ENCODE measurements at places on chromosomes 5 and 9. TPM values are rescaled to one million over a fixed set of nuclear protein-coding genes. Genes with fewer than 3 reads are reported as not detected.
A peak's percentile ranks its signal among the peaks of the same experiment; 100 is the strongest.

SEMA6A gene
- not detected for total RNA-seq

IL5 gene
- not detected for total RNA-seq

CAMK4 gene
- 139 TPM for total RNA-seq

TAF1L gene
- total RNA-seq: 0.05 TPM

TERT gene
- 0.80 TPM for total RNA-seq

GRCh38 chr5:72427488-72428437, 79.4 kb downstream of the ZNF366 start:
- no peaks in the 10 kb centered on the region for H3K4me1 ChIP-seq
- no peak overlapping the region for H3K4me3 ChIP-seq
- peaks cover 3% of the 10 kb centered on the region for H3K36me3 ChIP-seq

GRCh38 chr9:107093365-107094060, 189.6 kb upstream of the RAD23B start:
- H3K27ac ChIP-seq: no peak overlapping the region
- no peaks in the 10 kb centered on the region for H3K36me3 ChIP-seq
- H3K4me1 ChIP-seq: no peaks in the 10 kb centered on the region
- H3K4me3 ChIP-seq: no peak overlapping the region
- DNase-seq: no peak

DNA sequence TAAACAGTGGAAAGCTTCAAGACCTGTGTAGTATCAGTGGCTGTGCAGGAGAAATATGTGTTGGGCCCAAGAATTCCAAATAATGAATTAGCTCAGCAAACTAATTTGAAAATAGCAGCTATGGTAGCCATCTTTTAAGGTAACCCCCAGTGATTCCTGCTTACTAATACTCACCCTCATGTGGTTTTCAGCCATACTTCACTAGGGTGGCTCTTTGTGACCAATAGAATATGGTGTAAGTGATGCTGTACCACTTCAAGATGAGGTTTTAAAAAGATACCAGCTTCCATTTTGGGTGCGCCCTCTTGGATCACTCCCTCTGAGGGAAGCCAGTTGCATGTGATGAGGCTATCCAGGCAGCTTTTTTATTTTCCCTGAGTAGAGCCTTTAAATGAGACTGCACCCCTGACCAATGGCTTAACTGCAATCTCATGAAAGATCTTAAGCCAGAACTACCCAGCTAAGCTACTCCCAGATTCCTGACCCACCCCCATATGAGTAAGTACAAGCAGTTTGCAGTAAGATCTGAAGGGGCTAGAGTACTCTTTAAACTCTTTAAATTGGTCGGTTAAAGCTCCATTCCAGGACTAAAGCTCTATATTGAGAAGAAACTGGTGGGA, 58.3 kb downstream of the UHRF2 start:
- peaks cover 21% of the 10 kb centered on the region for H3K4me1 ChIP-seq
- peaks cover 3% of the 10 kb centered on the region for H3K36me3 ChIP-seq
- DNase-seq: no peak
- no peak overlapping the region for H3K4me3 ChIP-seq
- no peaks in the 10 kb centered on the region for H3K27me3 ChIP-seq
- H3K27ac ChIP-seq: no peak overlapping the region

DNA sequence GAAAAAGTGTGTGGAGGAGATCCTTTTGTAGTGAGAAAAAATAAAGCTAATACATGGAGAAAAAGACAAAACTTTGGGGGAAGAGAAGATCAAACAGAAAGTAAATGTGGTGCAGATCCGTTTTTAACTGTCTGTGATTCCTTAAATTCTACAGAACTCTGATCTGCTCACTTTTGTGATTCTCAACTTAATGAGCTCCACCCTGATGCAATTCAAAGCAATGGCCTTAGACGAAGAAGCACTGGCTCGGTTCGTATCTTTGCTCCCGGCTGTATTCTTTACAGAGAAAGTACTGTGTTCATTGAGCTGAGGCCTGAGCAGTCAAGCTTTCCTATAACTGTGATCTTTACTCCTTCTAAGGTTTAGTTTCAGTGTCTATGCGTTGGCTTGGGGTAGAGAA, 453.4 kb downstream of the DMAC1 start:
- DNase-seq: no peak
- no peaks in the 10 kb centered on the region for H3K4me1 ChIP-seq
- no peak overlapping the region for H3K27ac ChIP-seq
- no peaks in the 10 kb centered on the region for H3K36me3 ChIP-seq
- no peak overlapping the region for H3K4me3 ChIP-seq

DNA sequence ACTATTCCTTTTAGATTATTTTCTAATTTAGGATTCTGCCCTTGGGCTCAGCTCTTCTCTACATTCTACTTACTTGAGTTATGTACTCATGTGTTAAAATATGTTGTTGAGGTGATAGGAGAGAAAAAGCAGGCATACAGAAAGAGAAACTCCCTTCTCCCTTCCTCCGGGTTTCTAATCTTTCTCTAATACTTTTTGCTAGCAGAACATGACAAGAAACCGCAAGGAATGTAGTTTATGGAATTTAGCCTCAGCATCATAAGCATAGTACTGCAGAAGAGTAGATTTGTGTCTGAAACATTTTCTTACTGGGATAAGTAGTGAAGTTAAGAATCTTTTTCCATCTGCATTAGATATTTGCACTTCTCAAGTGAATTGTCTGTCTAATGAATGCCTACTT, 139.5 kb upstream of the CYLC2 start:
- no peak for DNase-seq
- H3K4me3 ChIP-seq: no peak overlapping the region
- no peaks in the 10 kb centered on the region for H3K36me3 ChIP-seq
- no peak overlapping the region for H3K27ac ChIP-seq
- no peaks in the 10 kb centered on the region for H3K27me3 ChIP-seq

DNA sequence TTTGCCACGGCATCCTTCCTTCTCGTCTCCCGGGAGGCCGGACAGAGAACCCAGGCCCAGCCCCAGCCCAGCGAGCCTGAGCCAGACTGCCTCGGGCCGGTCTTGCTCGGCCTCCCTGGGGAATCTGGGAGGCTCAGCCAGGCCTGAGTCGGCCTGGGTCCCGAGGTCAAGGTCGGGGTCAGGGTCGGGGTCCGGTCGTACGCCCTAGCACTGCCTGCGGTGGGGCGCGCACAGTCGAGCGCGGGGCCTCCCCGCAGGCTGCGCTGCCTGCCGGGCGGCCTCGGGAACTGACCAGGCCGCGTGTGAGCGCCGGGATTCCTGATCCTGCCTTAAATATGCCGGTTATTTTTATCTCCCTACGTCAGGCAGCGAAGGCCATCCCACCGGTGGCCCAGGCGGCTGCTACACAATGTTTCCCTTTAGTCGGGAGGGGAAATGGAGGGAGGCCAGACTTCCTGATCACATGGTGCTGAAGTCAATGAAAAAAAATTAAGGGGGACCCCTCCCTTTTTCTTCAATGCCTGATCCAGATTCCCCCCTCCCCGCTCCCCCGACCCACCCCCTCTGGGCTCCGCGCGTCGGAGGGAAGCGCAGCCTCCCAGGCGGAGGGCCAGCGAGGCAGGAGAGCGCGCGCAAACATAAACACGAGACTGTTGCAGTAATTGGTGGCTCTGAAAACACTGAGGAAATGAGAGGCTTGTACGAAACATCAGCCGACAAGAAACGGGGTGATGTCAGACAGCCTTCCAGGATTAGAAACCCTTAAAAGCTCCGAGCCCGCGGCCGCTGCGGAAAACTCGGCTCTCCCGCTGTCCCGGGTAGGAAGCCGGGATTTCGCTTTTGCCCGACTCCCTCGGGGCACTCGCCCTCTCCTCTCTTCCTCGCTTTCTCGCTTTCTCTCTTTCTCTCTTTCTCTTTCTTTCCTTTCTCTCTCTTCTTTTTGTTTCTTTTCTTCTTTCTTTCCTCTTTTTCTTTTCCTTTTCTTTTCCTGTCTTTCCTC, 148.2 kb upstream of the KLF4 start:
- DNase-seq: no peak
- H3K27ac ChIP-seq: peak overlapping the region; percentile 67
- H3K4me3 ChIP-seq: peak overlapping the region; percentile 57
- peaks cover 10% of the 10 kb centered on the region for H3K4me1 ChIP-seq
- H3K36me3 ChIP-seq: peaks cover 8% of the 10 kb centered on the region

DNA sequence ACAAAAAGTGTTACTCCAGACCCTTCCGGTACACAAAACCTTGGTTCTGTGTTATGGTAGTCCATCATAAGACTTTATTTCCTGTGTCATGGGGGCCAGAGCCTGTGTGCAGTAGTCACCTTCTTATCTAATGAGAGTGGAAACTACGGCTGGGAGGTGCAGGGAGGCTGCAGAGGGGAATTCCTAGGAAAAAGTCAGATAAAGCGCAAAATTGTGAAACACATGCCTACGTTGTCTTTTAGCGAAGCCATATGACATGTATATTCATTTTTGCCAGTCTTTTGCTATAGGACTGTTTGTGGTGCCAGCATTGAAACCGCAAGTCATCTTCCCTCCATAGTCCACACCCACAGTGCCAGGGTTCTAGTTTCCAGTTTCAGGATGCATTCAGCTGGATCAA, 80.7 kb downstream of the PPARGC1B start:
- no peak for DNase-seq
- no peak overlapping the region for H3K4me3 ChIP-seq
- peaks cover 2% of the 10 kb centered on the region for H3K36me3 ChIP-seq
- H3K4me1 ChIP-seq: peaks cover 5% of the 10 kb centered on the region
- H3K27me3 ChIP-seq: no peaks in the 10 kb centered on the region

DNA sequence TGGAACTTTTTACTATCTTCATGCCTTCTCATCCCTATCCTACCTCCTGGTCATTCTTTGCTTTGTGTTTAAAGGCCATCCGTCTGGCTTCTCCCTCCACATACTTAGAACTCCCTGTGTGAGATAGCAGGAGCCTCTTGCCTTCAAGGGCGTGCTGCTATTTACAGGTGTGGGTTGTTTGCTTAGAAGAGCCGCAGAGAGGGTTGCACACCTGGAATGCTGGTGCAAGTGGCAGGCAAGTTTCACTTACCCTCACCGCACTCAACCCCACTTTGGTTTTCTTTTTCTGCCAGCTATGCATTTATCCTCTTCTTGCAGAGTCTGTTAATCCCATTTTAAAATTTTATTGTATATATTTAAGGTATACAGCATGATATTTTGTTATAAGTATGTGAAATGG, 12.6 kb downstream of the SKP2 start:
- H3K36me3 ChIP-seq: peaks cover 16% of the 10 kb centered on the region
- H3K27me3 ChIP-seq: no peaks in the 10 kb centered on the region
- no peak overlapping the region for H3K4me3 ChIP-seq
- H3K27ac ChIP-seq: no peak overlapping the region
- H3K4me1 ChIP-seq: peaks cover 29% of the 10 kb centered on the region

DNA sequence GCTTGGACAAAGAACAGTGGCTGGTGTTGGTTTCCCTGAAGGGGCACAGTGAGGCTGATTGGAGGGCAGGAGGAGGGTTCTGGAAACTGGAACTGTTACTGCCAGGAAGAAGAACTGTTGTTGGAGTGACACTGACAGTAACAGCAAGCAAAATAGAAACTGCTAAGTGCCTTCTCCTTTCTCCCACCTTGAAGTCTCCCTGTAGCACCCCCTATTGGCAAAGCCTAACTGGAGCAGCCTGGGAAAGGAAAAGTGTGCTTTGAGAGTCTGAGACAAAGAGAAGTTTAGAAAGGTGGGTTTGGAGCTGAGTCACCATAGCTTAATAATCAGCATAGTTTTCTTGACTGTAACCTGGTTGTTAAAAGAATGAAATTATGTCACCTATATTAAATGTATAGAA, 2.5 kb upstream of the TMEM174 start:
- H3K27me3 ChIP-seq: peaks cover 72% of the 10 kb centered on the region
- no peak overlapping the region for H3K4me3 ChIP-seq
- no peaks in the 10 kb centered on the region for H3K36me3 ChIP-seq
- H3K4me1 ChIP-seq: no peaks in the 10 kb centered on the region

- H3K4me1 ChIP-seq: peaks cover 15% of the 10 kb centered on the region
- no peaks in the 10 kb centered on the region for H3K27me3 ChIP-seq
- no peak overlapping the region for H3K4me3 ChIP-seq
- H3K36me3 ChIP-seq: peaks cover 10% of the 10 kb centered on the region
- DNase-seq: no peak
Observed at GRCh38 chr9:105712773-105713172, 18.4 kb downstream of the TMEM38B start.
